ENCODE measurements at places on chromosomes 2 and 18.

DNA sequence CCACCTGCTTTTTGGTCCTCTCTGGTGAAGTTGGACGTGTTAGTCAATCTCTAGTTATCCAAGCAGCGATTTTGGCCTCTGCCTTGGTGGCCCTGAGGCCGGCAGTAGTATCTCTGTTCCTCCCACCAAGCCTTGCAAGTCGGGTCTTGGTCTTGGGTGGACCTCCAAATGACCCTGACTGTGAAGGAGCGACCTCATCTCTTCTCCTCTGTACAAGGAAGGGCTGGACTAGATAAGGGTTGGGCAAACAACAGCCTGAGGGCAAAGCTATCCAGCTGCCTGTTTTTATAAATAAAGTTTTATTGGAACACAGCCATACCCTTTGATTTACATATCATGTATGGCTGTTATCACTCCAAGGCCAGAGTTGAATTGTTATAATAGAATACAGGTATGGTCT lies 74.6 kb upstream of the FOSL2 start:
- no peak for DNase-seq

DNA sequence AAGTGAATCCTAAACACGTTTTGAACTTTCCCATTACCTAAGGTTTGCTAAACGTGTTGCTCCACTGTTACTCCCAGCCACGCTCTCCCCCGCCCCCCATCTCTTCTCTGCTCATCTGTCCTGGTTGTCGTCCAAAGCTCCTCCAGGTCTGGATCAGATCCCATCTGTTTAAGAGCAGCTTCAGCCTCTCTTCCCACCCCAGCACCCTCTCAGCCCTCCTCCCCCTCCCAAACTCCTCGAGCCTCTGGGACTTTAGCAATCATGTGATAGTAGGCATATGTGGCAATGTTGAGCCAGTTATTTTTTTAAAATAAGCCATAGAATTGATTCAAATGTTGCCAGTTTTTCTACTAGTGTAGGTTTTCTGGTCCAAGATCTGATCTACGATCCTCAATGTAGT lies 20.0 kb upstream of the LPIN1 start:
- no peak for DNase-seq

GRCh38 chr2:112626604-112627059 lies 19.1 kb upstream of the SLC20A1 start:
- peak; percentile 34 for DNase-seq

DNA sequence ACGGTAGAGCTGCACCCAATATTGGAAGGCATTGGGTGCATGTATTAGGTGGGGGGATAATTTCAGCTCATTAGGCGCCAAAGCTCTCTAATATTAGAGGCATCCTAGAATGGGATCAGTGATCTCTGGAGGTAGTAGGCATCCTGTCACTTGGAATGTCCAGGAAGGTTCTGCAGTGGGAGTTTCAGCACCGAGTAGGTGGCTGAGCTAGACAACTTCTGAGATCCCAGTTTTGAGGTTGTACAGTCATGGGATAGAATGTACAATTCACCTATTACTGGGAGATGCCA lies 210.9 kb downstream of the MYCN start:
- DNase-seq: no peak

DNA sequence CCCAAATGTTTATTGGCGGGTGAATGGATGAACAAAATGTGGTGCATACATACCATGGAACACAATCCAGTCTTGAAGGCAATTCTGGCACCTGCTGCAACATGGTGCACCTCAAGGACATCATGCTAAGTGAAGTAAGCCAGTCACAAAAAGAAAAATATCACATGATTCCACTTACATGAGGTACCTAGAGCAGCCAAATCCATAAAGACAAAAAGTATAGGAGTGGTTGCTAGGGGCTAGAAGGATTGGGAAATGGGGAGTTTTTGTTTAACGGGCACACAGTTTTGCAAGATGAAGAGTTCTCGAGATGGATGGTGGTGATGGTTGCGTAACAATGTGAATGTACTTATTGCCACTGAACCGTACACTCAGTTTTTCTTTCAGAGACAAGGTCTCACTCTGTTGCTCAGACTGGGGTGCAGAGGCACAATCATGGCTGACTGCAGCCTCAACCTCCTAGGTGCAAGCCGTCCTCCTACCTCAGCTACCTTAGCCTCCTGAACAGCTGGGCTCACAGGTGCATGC lies 90.9 kb upstream of the CERS6 start:
- no peak for DNase-seq

- no peak for DNase-seq
Observed at GRCh38 chr2:177147093-177147694, 65.4 kb upstream of the HNRNPA3 start.

DNA sequence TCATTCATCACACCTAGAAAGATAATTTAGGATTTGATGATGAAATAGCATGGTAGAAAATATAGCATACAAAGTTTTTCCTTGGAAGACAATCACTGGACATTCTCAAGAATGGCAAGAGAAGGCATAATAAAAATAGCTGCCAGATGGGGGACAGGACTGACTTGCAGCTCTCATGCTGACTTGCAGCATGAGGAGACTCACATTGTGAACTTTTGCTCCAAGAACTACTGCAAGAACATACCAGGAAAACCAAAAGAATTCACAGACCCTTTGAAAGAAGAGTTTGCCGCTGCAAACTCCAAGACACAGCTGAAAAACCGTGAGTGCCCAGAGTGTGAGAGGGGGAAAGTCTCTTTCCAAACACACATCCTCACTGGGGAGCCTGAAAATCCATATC lies 47.0 kb downstream of the CRYGD start:
- DNase-seq: no peak

DNA sequence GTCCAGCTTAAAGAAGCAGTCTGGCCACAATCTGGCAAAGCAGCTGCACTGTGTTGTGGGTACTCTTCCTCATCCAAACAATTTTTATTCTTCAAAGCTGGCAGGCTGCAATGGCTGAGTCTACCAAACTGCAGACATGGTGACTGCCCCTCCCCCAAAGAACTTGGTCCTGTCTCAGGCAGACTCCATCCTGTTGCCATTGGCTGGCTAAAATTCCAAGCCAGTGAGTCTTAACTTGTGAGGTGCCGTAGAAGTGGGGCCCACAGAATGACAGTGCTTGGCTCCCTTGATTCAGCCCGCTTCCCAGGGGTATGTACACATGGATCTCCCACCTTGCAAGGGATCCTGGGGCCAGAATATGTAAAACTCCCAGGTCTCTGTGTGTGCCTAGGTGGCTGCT lies 14.5 kb upstream of the NXPH2 start:
- no peak for DNase-seq

DNA sequence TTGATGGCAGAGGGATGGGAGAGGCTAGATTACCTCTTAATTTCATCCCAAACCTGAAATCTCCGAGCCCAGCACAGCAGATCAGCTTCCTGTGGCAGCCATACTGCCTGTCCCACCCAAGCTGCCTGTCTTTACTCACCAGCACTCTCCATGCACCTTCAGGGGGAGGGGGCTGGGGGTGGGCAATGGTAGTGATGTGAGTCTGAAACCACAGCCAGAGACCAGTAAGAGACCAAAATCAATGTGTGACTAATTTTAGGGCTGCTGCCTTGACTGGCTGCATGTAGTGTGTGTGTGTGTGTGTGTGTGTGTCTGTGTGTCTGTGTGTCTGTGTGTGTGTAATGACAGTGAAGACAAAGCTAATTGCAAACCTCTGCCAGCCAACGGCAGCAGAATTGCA lies 11.7 kb upstream of the TEX261 start:
- no peak for DNase-seq

DNA sequence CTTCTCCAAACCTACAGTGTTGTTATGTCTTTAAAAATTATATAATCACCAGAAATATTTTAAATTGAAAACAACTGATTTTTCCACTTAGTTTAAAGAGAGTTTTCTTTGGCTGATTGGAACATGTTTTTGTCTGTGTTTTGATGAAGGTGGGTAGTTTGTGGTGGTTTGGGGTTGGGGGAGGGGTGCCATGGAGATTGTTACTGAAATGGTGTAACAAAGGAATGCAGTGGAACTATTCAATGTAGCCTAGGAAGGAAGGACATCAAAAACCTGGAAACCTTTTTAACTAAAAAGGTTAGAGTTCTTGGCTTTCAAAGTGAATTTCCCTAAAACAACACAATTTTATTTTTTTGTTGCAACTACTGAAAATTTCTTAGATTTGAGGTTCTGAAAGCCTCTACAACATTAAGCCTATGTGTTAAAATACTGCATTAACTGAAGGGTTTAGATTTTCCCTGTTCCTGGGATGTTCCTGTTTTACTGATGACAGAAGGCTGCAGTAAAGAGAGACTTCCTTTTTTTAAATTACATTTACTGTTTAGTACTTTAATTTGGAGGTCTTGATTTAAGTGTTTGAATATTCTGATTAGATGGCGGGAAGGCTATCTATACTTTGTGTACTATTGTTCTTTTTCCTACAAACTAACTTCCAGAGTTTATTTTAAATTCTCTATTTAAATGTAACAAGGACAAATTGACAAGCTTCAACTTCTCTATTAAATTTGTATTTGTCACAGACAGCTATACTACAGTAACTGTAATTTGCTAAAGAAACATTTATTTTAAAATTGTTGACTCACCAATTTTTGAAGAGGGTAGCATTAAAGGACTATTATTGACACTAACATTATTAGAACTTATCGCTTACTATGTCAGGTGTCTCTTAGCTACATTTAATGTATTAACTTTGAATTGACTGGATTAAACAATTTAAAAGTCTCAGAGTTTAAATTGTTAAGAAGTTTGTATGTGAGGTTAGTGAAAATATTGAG lies 87.7 kb downstream of the LIMS1 start:
- no peak for DNase-seq

DNA sequence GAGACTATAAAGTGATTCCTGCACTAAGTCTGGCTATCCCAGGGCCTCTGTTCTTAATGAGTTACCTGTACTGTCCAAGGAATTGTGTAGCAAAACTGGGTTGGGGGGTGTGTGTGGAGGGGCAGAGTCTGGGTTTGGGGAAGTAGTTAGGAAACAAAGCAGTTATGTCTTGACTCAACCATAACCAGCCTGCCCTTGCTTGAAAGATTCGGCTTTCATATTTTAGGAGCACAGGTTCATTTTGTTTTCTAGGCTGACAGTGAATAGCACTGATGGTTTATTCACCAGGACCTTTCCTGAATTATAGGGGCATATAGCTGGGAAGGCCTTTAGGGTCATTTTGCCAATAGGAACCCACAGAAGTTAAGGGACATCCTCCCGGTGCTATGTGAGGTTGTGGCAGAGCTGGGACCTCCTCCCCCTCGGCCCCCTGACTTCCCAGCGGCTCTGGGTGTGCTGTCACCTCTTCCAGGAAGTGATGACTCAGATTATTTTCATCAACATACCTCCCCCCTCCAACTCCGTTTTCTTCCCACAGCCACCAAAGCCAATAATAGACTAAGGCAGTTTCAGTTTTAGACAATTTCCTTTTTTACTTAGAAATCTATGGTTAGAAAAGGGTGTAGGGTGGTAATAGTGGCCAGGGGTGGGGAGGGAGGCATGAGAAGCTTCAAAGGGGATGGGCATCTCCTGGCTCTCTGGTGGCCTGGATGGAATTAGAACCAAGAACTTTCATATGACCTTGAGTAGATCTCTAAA lies 44.8 kb downstream of the SETBP1 start:
- no peak for DNase-seq

DNA sequence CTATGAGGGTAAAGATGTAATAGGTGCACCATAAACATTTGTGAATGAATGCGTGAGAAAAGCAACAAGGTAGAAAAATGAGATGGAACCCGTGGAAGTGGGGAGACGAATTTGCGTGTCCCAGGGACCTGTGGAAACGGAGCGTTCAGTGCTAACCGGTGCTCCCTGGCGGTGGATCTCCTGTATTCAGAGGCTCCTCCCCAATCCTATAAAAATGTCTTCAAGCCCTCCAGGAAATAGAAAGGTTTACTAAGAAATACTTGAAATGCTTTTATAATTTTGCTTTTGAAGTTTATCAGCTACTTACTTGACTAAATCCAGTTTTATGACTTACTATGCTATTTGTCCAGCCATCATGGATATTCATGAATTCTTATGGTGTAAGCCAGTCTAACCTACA lies 62.8 kb upstream of the RBM44 start:
- DNase-seq: no peak

DNA sequence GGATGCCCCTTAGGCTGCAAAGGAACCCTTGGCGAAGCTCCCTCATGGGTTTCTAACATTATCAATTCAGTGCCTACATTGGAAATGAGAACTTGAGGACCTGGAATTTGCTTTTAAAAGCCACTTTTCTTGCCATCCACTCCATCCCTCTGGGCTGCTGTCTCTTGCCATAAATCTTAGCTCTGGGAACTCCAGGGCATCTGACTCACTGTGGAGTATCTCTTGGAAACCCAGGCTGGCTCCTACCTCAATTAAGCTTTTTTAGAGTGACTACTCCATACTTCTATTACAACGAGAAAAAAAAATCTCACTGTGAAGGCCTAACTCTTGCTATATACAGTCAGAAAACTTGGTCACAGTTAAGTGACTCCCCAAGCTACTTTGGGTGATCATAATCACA lies 227.2 kb upstream of the SETBP1 start:
- no peak for DNase-seq

GRCh38 chr2:100242476-100242875 lies 79.8 kb downstream of the LONRF2 start:
- no peak for DNase-seq

GRCh38 chr2:8458503-8459459 lies 223.1 kb upstream of the ID2 start:
- DNase-seq: no peak

- DNase-seq: no peak
Observed at GRCh38 chr2:196823750-196824522, 14.8 kb upstream of the C2orf66 start.

- DNase-seq: no peak
Observed at GRCh38 chr2:216181953-216182461, 72.9 kb downstream of the XRCC5 start.

DNA sequence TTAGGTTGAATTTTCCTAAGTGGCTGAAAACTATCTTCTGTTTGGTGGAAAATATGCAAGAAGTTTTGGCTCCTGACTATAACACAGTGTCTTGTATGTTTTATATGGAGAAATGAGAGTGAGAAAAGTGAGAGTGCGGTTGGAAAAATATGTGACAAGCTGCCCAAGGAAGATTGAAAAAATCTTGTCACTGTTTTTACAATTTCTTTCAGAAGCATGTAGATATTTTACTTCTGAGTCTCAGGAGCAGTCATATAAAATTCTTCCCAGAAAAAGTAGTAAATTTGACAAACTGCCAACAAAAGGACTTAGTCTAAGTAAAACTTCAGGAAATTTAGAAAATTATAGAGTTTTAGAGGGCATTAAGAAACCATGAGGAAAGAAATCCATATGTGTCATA lies 19.4 kb upstream of the RMND5A start:
- DNase-seq: no peak

Measured in stimulated activated CD4-positive, alpha-beta T cell treated with anti-CD3 and anti-CD28 coated beads, TNF-alpha, amount 100 ng/mL, for 1 hour (primary cell).